ENCODE measurements at places on chromosomes 4 and X.

- DNase-seq, result no peak
Measured at GRCh38 chrX:10397349-10397748, 223.0 kb downstream of the MID1 start.

DNA sequence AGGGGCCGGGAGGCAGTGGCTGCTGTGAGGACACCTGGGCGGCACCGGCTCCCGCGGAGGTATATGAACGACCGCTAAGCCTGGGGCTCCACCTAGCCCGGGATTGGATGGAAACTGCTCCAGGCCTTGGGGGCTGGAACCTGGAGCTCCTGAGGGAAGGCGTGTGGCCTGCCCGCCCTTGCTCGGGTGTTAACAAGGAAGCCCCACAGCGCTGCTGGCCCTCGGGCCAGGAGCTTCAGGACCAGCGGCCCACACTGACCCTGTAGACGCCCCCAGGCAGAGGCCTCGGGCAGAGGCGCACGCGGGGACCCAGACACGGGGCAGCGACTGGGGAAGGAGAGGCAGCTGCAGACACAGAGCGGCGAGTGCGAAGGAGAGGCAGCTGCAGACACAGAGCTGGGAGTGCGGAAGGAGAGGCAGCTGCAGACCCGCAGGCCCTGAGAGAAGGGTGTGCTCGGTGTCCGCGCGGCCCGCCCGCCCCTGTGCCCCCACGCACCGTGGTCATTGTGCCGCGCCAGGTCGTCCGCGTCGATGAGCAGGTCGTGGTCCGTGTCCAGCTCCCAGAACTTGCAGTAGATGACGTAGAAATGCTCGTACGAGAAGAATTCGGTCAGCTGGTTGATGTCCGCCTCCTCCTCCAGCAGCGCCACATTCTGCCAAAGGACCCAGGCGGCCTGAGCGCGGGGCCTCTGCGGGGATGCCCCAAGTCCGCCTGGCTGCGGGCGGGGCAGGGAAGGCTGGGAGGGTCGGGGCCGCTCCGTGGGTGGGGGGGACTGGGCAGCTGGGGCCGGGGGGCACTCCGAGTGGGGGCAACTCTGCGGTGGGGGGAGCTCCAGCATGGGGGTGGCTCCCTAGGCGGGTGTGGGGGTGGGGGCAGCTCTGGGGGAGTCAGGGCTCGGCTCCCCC is 26.7 kb upstream of the GTPBP6 start:
- DNase-seq, result no peak

DNA sequence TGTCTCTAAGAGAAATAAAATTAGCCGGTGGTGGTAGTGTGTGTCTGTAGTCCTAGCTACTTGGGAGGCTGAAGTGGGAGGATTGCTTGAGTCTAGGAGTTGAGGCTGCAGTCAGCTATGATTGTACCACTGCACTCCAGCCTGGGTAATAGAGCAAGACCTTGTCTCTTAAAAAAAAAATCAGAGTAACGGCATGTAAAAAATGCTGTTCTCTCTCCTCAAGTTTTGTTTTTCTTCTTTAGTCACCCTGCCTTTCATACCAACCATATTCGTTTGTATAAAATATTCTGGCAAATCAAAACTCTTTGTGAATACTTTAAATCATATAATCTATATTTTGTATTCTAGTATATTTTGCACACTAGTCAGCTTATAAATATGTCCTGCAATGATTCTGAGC is 44.8 kb upstream of the NUDT6 start:
- DNase-seq, result no peak

DNA sequence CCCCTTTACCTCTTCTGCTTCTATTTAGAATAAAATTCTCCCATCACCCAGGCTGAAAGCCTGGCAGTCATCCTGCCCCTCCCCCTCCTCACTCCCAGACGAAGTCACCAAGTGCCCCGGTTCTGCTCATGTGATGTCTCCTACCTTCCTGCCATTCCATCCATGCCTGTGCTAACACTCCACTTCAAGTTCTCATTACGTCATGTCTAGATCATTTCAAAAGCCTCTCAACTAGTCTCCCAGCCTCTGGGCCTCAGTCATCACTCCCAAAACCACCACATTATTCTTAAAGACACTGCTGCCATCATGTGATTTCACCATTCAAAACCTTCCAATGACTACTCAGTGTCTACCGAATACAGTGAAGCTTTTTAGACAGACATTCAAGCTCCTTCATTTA is 17.2 kb upstream of the HOPX start:
- DNase-seq, result no peak

- no peak for DNase-seq
Measured at GRCh38 chr4:169458575-169458974, 153.8 kb downstream of the NEK1 start.

- DNase-seq, result no peak
Measured at GRCh38 chr4:7519638-7520376, 85.1 kb upstream of the PSAPL1 start.

DNA sequence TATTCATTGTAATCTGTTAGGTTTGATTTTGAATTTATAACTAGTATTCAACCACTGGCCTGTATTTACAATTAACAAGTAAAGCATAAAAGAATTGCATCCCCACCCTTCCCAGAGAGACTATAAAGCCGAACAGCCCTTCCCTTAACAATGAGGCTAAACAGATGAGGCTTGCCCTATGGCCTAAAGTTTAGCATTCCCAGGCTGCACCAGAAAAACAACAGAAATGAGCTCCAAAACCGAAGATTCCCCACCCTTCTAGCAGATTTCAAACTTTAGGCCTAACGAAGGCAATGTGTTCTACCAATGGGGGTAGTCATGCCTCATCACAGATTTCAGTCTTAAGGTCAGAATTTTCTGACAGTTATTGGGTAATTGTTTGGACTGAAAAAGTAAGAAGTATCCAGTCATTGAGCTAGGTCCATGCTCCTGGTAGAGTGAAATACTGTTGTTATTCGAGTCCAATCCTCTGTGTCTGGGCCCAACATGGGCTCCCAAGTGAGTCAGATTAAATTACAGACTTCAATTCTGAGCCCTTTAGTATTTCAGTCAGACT is 197.6 kb downstream of the ANTXR2 start:
- DNase-seq, result no peak

DNA sequence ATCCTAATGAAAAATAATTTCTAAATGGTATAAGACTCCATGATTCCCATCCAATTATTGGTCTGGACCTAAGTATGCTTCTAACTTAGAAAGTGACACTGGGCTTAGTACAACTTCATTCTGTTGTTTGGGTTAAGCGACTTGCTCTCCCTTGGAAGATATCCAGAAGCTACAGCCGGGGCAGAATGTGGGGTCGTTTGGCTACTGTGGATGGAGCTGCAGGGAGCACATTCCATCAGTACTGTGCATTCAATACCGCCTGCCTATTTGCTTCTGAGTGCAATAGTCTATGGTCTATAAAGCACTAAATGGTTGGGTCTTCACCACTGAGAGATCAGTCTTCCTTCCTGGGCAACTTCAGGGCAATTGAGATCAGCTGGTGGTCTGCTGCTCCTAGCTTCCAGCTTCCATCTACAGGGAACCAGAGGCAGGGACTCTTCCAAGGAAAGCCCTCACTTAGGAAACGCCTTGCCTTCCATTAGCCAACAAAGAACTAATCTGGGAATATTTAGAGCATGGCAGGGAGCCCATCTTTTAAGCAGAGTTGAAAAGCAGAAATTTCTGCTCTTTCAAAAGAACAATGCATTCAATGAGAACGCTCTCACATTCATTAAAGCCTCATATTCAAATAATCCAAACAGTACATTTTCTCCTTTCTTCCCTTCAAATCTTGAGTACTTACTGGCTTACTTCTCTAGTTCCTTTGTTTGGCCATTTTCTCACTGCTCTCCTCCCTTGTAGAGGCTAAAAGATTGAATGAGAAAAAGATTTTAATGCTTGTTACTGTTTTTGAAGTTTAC is 1049.9 kb upstream of the TENM3 start:
- no peak for DNase-seq

GRCh38 chr4:39228377-39228776 is 46.0 kb downstream of the WDR19 start:
- DNase-seq, result no peak

DNA sequence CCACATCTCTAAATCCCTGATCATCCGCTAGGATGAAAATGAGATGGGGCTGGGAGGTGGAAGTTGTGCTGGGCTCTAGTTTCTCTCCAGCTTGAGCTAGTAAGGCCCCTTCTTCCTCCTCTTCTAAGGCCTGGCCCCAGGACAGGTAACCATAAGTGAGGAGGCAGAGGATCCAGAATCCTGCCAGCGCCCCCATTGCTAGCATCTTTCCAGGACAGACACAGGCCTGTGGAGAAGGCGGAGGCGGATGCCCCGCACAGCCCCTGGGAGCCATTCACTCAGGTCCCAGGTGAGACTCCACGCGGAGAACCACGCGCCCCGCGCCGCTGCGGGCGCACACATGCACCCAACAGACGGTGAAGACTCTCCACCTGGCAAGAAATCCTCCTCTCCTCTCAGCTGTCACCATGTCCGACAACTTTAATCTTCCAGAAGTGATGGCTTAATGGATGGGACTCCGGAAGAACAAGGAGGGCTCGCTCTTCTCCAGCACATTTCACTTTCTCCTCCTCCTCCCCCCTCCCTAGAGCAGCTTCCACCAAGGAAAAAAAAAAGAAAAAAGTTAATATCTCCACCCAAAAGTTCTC is 793 bp downstream of the ARSJ start:
- DNase-seq, result no peak

- no peak for DNase-seq
Measured at GRCh38 chr4:120327276-120327675, 260.6 kb upstream of the MAD2L1 start.

GRCh38 chr4:139902321-139903320 is 237.0 kb downstream of the MGST2 start:
- no peak for DNase-seq

GRCh38 chr4:80201252-80202151 is 4.2 kb downstream of the PRDM8 start:
- peak; percentile 79 for DNase-seq

DNA sequence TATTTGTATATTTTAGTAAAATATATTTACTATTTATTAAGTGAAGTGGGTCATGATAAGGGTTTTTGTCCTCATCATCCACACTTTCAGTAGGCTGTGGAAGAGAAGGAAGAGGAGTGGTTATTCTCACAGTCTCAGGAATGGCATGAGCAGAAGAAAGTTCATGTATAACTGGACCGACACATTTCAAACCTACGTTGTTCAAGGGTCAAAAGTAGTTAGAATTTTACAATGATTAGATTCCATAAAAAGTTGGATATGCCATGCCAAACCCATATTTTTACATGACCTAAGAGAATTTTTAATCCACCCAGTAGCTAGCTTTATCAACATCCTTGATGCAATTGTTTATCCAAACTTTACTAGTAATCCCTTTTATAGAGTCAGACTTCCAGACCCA is 15.6 kb upstream of the MAGEA8 start:
- no peak for DNase-seq

DNA sequence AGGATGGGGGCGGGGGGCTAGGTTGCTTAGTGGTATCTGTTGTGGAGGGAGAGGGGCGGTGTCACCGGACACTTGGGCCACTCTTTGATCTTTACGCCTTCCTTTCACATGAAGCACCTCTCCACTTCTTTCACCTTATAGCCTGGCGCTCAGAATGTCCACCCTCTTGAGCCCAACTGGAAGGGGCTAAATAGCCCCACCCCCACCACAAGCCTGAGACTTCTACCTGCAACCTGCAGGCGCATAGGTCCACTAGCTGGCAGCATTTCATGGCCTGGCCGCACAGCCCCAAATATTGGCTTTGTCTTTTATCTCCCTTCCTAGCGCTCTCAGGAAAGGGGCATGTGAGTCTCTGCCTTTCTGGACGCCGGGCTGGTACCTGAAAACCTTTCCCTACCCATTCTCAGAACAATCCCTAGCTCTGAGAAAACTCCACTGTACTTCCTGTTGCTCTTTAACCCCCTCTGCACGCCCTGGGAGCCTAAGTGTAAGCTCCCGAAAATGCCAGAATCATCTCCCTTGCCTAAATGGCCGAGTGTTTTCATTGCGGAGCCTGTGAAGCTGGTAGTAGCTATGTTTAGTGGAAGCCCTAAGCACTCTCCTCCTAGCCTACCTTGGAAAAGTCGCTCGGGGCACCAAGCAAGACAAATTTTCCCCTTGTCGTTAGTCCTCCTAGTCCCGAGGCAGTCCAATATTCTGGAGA is 1.2 kb upstream of the TRPC5 start:
- DNase-seq, result no peak

GRCh38 chr4:110128029-110128428 is 70.4 kb downstream of the ELOVL6 start:
- no peak for DNase-seq

DNA sequence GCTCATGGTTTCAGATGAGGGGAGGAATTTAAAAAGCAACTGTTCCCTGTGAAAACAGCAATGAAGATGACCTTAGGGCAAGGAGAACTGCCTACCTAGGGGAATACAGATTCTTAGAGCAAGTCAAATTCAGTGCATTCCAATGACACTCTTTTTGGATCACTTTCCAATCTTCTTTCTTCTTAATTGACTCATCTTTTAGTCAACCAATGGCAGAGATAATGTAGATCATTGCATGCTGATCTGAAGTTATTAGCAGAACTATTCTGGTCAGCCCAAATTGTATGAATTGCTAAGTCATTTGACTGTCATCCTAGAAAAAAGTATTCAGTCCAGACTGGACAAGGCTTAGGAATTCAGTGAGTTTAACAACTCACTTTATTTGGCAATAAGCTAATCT is 12.6 kb upstream of the NR3C2 start:
- no peak for DNase-seq

GRCh38 chr4:81130569-81130968 is 84.5 kb downstream of the PRKG2 start:
- no peak for DNase-seq

DNA sequence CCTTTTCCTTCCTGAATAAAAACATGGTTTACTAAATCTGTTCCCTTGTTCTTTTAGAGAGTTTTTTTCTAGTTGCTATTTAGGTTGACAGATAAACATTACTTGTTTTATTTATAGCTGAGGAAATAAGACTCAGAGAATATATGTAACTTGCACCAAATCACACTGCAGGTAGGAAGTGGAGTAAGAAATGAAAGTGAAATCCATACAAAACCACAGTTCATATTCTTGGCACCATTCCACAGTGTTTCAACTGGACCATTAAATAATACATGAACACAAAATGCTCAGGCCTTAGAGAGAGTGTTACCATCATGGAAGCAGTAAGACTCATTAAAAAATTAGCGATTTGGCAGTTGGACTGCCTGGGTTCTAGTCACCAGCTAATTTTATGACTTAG is 326.9 kb upstream of the SLIT2 start:
- DNase-seq, result no peak
